Muscle of leg (tissue), 16 donors: ENCODE measurements at places on chromosomes 7 and 10.
A peak's percentile ranks its signal among the peaks of the same experiment; 100 is the strongest.

- peak; percentile 94 for DNase-seq
These were observed 5.3 kb downstream of the HOXA11 start for GRCh38 chr7:27179503-27180430.

- no peak for DNase-seq
These were observed 103.1 kb downstream of the INHBA start for GRCh38 chr7:41599760-41600159.

- peak; percentile 84 for DNase-seq
These were observed 43.1 kb downstream of the DENND2A start for GRCh38 chr7:140597428-140597949.

- DNase-seq, result no peak
These were observed 244.5 kb upstream of the ETV1 start for GRCh38 chr7:14233868-14234369.

DNA sequence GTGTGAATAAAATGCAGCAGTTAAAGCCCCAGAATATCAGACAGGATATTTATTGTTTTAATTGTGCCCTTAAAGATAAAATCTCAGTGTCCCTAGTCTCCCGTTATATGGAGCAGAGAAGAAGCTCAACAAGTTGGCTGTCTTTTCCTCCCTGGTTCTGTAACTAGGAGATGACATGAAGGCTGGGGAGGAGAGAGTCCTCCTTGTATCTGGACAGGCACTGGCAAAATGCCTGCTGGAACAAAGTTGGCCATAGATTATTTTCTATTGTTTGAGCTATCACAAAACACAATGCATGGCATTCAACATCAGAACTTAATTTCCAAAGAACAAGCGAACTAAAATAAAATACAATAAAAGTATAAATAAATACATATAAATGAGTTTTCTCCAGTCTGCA, 694.9 kb upstream of the KCND2 start:
- no peak for DNase-seq

GRCh38 chr10:84358743-84359142, 30.4 kb downstream of the CCSER2 start:
- no peak for DNase-seq

DNA sequence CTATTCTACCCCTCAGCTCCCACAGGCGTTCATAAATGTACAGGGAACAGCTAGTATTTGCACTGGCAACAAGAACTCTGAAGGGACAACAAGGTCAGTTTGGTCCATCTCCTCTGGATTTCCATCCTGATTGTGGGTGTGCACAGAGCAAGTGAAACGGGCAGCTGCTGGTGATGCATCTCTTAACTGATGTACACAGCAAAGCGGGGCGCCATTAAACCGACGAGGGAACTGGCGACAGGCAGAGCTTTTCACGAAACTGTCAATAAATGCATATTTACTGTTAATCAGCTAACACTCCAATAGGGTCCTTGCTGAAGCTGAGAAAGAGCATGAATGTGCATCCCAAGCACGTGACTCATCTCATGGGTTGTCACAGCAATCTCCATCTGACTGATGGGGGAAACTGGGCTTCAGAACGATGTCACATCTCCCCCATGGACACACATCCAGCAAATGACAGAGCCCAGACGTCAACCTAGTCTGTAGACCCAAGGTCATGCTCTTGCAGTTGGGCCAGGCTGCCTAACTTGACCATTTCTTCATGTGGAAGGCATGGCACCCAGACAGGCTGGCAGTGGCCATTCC, 54.2 kb downstream of the FAM53B start:
- no peak for DNase-seq

GRCh38 chr10:42983591-42983990, 93.3 kb upstream of the RET start:
- no peak for DNase-seq

- no peak for DNase-seq
These were observed 8.9 kb upstream of the SGPL1 start for GRCh38 chr10:70806841-70807240.

DNA sequence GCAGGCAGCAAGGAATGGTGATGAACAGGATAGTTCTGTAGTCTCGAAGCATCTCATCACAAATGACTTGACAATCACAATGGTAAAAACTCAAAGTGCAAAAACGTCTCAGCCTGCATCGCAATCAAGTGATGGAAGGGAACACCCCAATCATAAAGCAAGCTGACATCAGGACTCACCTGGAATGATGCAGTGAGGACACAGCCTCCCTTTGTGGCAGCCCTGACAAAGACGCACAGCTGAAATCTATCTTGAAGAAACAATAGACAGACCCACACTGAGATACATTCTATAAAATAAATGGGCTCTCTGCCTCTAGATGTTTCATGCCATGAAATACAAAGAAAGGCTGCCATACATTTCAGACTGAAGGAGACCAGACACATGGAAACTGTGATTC, 748.0 kb upstream of the IGFBP3 start:
- DNase-seq, result no peak

- no peak for DNase-seq
These were observed 117.4 kb downstream of the MAPK8 start for GRCh38 chr10:48423884-48424283.

DNA sequence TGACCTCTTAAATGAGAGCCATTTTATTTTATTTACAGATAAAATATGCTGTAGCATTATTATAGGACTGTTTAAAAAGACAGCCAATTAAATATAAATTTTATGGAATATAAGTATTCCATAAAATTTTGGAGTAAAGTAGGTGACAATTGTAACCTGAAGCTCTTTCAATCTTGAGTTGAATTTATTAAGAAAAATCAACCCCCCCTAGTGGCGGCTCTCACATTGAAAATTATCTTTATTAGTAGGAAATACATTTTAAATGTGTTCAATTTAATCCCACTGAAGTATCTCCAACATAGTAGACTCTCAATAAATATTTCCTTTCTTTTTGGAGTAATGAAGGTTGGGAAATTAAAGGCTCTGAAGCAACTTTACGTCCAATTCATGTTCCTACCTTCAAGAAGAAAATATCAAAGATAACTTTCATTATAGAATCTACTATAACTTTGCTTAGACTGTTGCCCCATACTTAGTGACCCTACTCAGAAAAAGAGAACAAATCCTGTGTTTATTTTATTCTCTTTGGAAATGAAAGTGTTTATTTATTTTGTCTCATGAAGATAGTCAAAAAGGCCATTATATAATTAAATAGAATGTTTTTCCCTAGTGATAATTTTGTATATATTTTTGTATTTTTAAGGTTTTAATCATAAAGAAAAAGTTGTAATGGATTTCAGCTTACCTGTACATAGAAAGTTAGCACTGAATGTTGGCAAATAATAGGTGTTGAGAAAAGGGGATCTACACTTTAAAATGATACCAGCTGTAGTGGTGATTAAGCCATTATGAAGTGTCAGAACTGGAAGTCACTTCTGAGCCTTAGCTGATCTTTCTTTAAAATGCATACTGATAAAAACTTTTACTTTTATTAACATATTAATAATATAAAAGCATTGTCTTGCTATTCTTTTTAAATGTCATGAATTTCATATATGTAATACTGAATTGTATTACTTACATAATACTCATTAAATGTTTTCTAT, 3.3 kb downstream of the AHR start:
- peak; percentile 64 for DNase-seq

DNA sequence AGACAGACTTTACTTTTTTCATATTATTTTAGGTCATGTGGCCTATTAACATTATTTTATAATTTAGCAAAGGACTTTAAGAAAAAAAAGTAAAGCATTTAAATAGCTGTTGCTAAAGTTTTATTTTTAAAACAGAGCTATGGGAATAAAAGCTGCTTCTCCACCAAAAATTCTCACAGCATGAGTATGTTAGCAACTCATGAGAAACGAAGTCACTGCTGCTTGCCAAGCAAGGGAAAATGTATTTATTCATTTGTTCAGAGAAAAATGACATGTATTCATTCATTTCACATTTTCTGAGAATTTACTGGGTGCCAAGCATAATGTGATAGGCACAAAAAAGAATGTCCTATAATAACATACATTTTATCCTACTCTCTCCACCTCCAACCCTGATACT, 5.1 kb downstream of the LRRC72 start:
- peak; percentile 26 for DNase-seq

DNA sequence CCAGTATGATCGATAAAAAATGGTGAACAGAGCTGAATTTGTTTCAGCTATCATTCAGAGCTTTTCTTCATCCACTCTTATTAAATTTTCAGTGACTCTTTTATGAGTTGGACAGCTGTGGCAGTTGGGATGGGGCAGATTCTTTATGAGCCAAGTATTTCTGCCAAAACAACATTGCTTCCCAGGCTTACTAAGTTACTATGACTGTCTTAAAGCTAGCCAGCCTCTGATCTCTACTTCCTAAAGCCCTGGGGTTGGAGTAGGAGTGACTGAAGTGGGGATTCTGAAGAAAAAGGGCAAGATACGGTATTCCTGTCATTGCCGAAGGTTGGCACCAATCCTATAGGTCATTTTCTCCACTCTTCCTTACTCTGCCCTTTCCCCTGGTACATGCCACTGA, 12.7 kb downstream of the RPP30 start:
- DNase-seq, result peak; percentile 82

DNA sequence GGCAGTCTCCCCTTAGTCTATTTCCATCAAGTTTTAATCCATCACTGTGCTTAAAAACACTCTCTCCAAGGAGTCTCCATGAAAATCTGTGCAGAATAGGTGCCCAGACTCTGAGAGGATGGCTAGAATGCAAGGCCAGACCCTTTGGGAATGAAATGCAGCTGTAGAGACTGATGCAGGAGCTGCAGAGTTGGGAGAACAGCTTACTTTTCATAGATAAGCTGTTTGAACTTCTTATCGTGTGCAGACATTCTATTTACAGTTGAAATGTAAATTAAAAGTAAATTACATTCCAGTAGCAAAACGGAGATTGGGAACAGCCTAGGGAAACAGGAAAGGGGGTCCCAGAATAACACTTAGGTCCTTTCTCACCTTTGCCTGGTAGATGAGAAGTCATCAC, 14.9 kb downstream of the ZNF22 start:
- DNase-seq, result no peak

DNA sequence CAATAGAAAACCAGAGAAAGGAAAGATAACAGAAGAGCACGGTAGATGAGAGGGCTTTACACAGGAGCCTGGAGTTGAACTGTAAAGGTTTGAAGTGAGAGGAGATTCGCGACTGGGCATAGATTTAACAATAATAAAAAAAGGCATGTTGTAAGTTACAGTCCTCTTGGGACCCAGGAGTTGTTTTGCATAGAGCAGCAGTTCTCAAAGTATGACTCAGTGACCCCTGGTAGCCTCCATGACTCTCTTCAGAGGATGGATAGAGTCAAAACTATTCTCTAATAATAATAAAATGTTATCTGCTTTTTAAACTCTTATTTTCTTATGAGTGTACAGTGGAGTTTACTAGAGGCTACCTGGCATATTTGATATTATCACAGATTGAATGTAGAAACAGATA, 262.3 kb downstream of the SORCS3 start:
- peak; percentile 70 for DNase-seq

DNA sequence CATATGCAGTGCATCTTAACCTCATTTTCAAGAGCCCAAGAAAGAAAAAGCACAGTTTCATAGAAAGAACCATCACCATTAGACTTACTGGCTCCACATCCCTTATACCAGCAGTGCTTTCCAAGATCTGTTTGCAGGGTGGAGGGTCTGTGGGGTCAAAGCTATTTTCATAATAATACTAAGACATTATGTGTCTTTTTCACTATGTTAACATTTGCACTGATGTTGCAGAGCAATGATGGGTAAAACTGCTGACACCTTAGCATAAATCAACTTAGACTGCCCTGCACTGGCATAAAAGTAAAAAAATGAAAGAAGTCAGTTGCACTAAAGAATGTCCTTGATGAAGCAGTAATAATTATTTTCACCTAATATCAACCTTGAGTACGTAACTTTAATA, 166.2 kb downstream of the SKAP2 start:
- no peak for DNase-seq

DNA sequence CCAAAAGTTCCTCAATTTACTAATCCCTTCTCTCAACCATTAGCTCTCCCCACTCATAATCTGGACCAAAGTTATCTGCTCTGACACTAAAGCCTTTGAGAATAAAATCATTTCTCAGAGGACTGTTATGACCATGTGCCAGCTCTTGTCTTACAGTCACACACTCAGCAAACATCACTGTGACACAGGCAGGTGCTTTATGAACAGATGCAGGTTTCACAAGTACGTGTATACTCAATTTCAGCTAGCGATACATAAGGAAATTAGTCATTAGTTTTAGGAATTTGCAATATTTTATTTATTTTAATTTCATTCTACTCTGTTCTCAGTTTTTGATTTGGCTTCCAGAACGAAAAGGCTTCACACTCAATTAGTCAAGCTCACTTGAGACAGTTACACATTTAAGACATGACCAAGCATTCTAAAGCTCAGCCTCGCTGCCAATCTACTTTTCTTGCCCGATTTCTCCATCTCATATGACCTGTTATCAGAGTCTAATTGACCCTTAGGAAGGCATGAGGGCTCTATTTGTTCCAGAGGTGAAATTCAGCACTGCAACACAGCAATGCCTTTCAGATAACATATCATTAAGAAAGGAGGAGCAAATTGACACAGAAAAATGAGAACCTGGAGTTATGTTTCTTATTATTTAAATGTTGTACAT, 76.8 kb downstream of the TFEC start:
- DNase-seq, result no peak

DNA sequence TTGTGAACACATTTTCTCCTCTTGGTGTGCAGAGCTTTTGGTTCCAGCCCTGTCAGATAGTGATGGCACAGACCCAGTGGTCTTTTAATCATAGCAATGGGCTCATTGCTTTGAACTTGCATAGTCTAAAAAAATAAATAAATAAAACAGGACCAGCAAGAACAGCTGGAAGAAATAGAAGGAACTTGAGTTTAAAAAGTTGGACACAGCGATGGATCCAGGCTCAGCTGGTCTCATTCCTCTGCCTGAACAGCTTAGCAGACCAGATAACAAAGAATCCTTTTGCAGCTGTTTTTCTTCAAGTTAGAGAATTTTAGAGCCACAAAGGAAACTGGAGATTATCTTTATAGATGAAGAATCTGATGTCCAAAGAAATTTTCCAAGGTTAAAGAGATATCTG, 1005.6 kb downstream of the LRMDA start:
- peak; percentile 91 for DNase-seq

- DNase-seq, result no peak
These were observed 82.8 kb downstream of the GLCCI1 start for GRCh38 chr7:8051373-8051772.

- DNase-seq, result no peak
These were observed 5.3 kb downstream of the VAX1 start for GRCh38 chr10:117132751-117133231.

GRCh38 chr10:103966671-103967447, at the start of gene SLK:
Gene SLK (plus strand): TSS chr10:103967140. CDS start chr10:103967746, 606 bp downstream.
- DNase-seq, result peak; percentile 96

- no peak for DNase-seq
These were observed 206.0 kb upstream of the MDFIC start for GRCh38 chr7:114715907-114716306.
